ENCODE measurements at places on chromosomes 13 and 19.

DNA sequence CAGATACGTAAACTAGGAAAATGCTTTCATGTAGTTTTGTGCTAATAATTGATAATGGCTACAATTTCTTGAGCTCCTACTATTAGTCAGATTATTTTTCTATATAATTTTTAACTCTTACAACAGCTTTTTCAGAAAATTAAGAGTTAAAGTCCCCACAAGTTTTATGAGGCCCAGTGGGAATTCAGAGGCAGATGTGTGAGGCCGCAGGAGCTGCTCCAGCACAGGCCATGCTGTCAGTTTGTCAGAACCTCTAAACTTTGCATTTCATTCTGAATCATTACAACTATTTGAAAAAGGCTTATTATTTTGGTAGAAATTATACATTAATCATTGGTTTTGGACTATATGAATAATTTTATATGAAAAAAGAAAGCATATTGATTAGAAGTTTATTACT, 370.8 kb downstream of the MYO16 start:
- no peak for DNase-seq

GRCh38 chr13:110416131-110417025, 109.3 kb downstream of the COL4A2 start:
- DNase-seq: no peak

DNA sequence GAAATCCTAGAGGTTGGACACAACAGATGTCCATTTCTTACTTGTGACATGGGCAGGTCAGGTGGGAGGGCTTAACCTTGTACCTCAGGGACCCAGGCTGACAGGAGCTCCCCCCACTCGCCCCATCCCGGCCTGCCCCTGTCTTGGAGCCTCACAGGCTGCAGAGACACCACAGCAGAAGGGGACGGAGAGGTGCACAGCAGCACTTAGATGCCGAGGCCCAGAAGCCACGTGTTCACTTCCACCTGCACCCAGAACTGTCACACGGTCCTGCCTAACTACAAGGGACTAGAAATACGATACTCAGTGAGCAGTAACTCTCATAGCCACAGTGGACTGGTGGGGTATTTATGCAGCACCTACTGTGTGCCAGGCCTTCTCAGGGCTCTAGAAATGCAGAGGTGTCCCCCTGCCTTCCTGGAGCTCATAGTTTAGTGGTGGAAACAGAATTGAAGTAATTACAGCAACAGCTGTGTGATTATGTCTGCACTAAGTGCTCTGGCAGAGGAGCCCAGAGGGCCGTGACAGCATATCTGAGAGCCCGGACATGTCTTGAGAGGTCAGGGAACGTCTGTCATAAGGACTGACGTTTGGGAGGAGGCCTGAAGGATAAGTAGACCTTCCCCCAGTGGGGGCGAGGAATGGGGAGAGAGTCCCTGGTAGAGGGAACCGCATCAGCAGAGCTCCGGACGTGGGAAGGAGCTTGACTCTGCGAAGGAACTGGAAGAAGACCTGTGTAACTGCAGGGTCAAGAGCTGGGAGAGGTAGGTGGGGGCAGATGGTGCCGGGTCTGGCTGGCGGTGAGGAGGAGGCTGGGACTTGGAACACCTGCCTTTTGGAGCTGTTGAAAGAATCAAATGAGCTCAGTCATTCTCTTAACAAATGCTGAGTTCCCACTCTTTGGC, 130.0 kb downstream of the SIPA1L3 start:
- no peak for DNase-seq

GRCh38 chr13:99087954-99088491, 110.2 kb upstream of the DOCK9 start:
- peak; percentile 68 for DNase-seq

DNA sequence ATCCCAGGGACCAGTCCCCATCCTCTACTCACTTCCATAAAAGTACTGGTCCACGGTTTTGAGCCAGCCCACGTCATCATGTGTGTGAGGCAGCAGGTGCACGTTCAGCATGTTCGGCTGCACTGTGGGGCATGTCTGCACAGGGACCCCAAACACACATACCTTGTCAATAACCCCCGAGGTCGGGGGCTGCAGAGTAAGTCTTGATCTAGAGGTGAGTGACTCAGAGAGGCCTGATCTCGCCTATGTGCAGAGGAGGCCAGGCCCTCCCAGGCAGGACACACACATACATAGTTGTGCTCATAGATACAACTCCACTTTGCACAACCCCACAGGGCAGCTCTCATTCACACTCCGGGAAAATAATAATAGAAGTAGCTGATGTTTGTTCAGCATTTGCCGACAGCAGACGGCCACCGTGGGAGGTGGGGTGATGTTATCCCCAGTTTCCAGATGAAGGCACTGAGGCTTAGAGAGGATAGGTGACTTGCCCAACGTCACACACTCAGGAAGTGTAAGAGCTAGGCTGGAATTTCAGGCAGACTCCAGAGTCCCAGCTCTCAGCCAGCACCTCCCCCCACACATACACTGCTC, 774 bp downstream of the MAN2B1 start:
- no peak for DNase-seq

GRCh38 chr19:18428787-18429674, 8.9 kb downstream of the ISYNA1 start:
- DNase-seq: peak; percentile 43

- no peak for DNase-seq
Measured at GRCh38 chr13:74681891-74682290, 547.7 kb upstream of the KLF12 start.

- DNase-seq: no peak
Measured at GRCh38 chr19:56727677-56728076, 56.1 kb upstream of the ZNF835 start.

GRCh38 chr13:96036515-96036914, 16.7 kb downstream of the UGGT2 start:
- DNase-seq: no peak

DNA sequence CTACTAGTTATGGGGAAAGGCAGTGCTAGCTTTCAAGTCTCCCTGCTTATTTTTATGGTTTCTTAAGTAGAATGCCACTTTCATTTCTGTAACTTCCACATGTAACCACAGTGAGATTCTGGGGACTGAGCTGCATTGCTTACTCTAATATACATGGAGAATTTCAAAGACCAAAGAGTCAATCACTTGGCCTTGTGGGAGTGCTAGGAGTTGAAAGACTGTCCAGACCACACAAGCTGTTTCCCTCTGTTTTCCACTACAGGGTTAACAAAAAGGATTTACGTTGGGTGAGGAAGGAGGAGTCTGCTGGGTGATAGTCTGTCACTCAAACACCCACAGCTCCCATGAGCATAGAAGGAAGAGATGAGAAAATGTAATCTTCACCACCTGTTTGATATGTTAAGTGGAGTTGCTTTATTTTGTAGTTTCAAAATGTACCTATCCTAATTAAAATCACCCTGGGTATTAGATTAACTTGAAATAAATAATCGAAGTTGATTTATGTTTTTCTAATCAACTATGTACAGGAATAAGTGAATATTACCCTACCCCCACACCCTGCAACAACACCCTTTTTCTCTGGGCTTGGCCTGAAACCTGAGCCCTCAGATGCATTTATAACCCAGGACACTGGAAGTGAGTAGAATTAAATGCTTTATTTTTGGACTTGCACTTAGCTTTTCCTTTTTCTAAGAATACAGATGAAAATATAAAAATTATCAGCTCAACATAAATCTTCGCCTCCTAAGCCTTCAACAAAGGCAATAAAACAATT, 225.8 kb upstream of the SLC10A2 start:
- peak; percentile 8 for DNase-seq

GRCh38 chr19:38710416-38710702, 33.9 kb downstream of the CAPN12 start:
- DNase-seq: no peak

- DNase-seq: no peak
Measured at GRCh38 chr19:39014037-39014436, 18.3 kb downstream of the FBXO27 start.

GRCh38 chr13:50552424-50552966, 291.0 kb downstream of the DLEU7 start:
- DNase-seq: no peak

DNA sequence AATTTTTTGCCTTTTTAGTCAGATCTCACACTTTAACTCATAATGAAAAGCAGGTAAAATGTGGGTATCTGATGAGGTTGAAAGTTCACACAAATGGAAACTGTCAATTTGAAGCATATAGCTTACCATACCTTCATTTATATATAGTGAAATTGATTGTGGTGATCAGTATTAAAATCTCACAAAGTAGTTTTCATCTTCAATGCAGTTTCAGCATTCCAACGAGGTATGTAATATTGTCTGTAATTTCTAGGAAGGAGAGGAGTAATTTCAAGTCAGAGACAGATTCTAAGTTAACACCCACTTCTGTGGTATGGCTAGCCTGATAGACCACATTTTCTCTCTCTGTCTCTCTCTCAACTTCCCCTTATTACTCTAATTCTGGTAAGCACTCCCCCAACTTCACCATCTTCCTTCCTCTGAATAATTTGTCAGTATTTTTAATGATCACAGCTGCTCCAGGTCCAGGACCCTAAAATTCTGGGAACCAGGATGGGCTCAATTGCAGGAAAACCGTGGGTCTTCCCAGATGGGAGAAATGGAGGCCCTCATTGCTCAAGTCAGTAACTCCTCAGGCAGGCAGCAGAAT, 455.7 kb downstream of the FGF9 start:
- DNase-seq: no peak

DNA sequence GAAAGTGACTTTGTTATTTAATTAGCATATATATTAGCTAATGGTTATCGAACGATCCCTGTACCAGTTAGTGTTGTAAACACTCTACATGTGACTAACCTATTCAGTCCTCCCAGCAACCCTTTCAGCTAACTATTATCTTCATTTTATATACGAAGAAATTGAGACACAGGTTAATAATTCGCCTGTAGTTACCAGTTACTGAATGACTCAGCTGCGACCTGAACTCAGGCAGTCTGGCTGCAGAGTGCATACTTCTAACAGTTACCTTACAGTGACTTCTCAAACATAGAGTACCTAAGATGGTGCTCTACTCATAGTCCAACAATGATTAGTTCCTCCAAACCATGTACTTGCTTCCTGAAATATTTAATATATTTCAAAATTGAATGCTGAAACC, 117.7 kb downstream of the FNDC3A start:
- DNase-seq: no peak

DNA sequence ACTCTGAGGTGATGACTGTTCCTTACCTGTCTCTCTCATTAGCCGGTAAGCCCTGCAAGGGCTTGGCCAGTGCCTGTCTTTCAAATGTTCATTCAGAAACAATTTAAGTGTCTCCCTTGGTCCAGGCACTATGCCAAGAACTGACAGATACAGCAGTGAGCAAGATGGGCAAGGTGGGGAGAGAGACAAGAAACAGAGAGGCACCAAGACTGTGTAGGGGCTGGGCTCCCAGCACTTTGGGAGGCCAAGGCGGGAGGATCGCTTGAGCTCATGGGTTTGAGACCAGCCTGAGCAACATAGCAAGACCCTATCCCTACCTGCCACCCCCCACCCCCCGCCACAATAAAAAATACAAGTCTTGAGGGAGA, 1.3 kb upstream of the CCNE1 start:
- DNase-seq: no peak

DNA sequence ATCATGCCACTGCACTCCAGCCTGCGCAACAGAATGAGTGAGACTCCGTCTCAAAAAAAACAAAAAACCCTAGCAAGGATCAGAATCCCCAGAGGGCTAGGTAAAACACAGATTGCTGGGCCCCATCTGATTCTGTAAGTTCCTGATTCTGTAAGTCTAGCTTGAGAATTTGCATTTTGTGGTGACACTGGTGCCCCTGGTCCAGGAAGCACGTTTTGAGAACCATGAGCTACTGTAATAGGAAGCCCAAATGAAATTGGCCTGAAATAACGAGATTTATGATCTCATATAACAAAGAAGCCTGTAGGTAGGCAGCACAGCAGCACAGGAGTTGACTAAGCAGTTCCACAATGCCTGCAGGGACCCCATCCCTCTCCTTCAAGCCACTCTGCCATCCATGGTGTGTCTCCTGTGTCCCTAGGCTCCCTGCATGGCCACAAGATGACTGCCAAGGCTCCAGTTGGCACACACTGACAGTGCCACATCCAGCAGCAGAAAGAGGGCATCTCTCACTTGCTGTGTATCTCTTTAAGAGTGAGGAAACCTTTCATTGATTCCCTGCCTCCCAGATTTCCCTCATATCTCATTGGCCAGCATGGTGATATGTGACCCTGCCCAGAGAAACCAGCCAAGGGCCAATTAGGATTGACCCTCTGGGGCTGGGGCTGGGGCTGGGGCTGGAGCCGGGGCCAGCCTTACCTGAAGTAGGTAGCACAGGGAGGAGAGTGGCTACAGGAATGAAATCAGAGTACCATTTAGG, 21.7 kb downstream of the SIPA1L3 start:
- DNase-seq: no peak

DNA sequence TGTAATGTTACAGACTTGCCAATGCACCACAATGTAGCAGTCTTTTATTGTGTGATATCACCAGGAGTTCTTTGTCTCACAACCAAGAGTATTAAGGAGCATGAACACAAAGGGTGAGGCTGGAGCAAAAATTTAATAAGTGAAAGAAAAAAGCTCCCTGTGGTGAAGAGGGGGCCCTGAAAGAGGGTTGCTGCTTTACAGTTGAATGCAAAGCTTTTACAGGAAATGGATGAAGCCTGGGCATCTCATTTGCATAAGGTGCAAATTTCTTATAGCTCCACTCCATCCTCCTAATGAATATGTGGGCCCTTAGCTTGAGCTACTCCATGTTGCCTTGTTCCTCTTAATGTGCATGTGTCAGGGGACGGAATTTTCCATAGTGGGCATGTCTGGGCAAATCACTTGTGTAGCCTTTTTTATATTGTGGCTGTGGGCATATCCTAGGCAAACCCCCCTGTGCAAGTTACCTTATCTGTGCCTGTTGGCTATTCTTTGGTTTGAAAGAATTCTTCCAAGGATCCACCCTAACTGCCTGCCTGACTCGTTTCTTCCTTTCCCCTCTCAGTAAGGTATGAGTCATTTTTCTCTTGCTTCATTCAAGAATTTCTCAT, 45.3 kb upstream of the TRPC4 start:
- no peak for DNase-seq

DNA sequence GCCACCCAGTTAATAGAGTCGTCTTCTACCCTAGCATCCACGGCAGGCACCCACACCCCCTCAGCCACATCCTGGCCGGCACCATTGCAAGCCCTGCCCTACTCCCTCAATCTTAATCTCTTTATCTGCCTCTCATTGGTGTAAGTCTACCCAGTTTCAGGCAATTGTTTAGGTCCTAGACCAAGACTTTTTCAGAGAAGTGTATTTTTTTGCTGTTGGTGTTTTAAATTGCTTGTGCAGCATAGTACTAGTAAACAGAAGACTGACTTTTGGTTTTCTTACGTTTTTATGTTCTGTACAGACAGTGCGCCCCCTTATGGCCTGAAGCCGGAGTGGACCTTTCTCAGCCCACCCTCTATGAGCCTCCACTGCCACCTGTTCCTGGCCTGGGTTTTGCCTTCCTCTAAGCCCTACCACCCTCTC, 2.3 kb upstream of the LCP1 start:
- no peak for DNase-seq

- no peak for DNase-seq
Measured at GRCh38 chr13:63455938-63456337, 2040.3 kb upstream of the PCDH20 start.

- DNase-seq: no peak
Measured at GRCh38 chr13:65940720-65941119, 1289.4 kb downstream of the PCDH9 start.

Measured in NCI-H1436 treated with DMSO at 0.1 percent for 48 hours (cell line).